ENCODE measurements at places on chromosomes 16 and 17. TPM values are rescaled to one million over a fixed set of nuclear protein-coding genes. Genes with fewer than 3 reads are reported as not detected.

RHBDL3 gene
- polyA plus RNA-seq: not detected

KRTAP3-1 gene
- polyA plus RNA-seq: not detected

GRAP gene
- polyA plus RNA-seq: 9.6 TPM

CNEP1R1 gene
- polyA plus RNA-seq: 10.9 TPM

HYDIN gene
- under 0.01 TPM for polyA plus RNA-seq

TBC1D3E gene
- not detected for polyA plus RNA-seq

OTOA gene
- 0.46 TPM for polyA plus RNA-seq

CYBA gene
- polyA plus RNA-seq: 81.1 TPM

SOST gene
- not detected for polyA plus RNA-seq

HCRT gene
- polyA plus RNA-seq: not detected

MED13 gene
- 10.2 TPM for polyA plus RNA-seq

UTS2R gene
- not detected for polyA plus RNA-seq

HEXD gene
- 46.2 TPM for polyA plus RNA-seq

DERL2 gene
- 23.1 TPM for polyA plus RNA-seq

PFN1 gene
- polyA plus RNA-seq: 948 TPM

TBC1D3I gene
- not detected for polyA plus RNA-seq

MT1A gene
- 13.9 TPM for polyA plus RNA-seq

TBC1D3G gene
- not detected for polyA plus RNA-seq

HBA2 gene
- polyA plus RNA-seq: 4.2 TPM

WNT9B gene
- polyA plus RNA-seq: 0.03 TPM

OR4D1 gene
- 0.07 TPM for polyA plus RNA-seq

CDH3 gene
- polyA plus RNA-seq: 4.9 TPM

SMTNL2 gene
- polyA plus RNA-seq: 0.45 TPM

CDK5R1 gene
- under 0.01 TPM for polyA plus RNA-seq

TBC1D3C gene
- not detected for polyA plus RNA-seq

CACNG1 gene
- not detected for polyA plus RNA-seq

ADCY7 gene
- polyA plus RNA-seq: 24.0 TPM

HEATR9 gene
- not detected for polyA plus RNA-seq

IL32 gene
- polyA plus RNA-seq: 560 TPM

HS3ST3B1 gene
- polyA plus RNA-seq: 3.0 TPM
